GM18507 (cell line): ENCODE measurements at places on chromosomes 11 and 22.

DNA sequence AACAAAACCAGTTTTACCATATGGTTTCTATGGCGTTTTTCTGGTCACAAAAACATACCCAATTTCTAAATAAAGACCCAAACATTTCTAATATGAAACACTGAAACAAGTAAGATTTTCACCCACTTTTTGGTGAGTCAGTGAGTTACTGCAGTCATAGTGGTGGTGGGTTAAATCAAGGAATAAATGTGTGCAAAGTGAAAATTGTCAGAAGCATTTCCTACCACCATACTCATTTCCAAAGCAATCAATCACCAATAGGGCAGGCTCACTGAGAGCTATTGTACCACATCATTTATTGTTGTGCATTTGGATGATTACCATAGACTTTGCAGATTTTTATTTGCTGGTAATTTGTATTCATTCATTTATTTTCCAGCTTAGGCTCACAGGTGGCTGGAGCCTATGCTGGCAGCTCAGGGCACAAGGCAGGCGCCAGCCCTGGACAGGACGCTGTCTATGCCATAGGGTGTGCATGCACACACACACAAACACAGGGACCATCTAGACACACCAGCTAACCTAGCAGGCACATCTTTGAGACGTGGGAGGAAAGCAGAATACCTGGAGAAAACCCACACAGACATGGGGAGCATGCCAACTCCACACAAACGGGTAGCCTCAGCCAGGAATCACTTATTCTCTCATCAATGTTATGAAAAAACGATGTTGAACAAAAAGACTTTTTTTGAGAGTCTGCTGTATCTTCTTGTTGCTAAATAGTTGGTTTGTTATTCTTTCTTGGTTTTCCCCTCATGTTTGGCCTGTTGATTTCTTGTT is 5.1 kb downstream of the FAM118B start:
- no peak for DNase-seq

DNA sequence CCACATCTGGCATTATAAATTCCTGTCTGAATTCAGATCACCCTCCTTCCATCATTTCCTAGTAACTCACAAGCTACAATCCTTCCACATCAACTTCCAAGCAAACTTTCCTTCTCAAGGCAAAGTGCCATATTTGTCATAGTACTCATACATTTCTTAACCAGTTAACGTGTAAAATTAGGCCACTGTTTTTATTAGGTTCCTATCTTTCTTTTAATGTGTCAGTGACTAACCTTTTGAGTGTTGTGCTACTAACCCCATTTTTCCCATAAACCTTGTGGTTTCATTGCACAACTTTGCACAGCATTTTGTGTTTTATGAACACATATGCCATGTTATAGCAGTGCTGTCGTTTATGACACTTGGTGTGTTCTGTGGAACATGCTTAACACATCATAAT is 90.1 kb downstream of the KIF18A start:
- no peak for DNase-seq

GRCh38 chr11:38562562-38562961 is 1964.5 kb upstream of the RAG2 start:
- no peak for DNase-seq

- DNase-seq = no peak
Observed at GRCh38 chr11:46066335-46066734, 54.9 kb downstream of the PHF21A start.

DNA sequence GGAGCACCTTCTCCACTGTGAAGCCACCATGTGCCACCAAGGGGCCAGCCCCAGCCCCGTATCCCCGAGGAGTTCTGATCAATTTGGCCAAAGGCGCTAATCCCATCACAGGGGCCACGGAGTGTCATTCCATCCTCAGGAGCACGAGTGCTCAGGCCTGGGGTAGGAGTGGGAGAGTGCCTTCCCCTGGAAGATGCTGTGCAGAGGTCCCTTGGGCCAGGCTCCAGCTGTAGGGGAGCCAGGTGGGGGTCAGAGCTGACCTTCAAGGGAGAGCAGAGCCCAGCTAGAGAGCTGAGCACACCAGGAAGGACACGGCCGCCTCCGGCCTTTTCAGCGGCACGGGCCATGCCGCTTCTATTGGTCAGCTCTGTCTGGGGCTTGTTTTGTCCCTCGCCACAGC is 1459.9 kb downstream of the BRD1 start:
- DNase-seq = no peak

GRCh38 chr22:36863281-36863680 is 2.5 kb downstream of the NCF4 start:
- DNase-seq = no peak

DNA sequence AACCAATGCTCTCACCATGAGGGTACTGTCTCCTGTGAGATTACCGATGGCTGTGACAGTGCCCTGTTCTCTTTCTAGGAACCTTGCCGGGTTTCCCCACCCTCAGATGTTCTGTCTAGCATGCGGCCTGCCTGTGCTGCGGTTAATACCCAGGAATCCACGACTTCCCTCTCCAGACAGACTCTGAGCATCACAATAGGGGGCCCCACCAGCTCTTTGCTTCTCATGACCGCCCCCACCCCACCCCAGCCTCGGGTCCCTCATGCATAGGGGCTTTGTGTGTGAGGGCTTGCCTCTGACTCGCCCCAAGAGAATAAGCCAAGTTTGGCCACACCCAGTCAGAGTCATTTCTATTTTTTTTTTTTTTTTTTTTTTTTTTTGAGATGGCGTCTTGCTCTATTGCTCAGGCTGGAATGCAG is 10.3 kb downstream of the PARVG start:
- no peak for DNase-seq

DNA sequence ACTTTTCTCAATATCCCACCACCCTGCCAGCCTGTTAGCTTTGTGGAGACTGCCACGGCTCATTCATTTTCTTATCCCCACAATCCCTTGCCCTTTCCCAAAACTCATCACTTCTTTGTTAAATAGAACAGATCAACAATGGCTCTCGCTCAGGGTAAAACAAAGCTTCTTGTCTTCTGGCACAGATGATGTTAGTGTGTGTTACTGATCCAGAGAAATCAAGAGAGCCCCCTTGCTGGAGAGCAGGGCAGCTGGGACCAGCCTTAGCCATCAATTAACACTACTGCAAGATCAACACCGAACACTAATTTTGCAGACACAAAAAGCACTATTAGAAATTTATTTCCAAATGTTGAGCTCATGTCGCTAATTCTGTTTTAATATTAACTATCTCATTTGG is 420.9 kb downstream of the TENM4 start:
- DNase-seq = no peak

DNA sequence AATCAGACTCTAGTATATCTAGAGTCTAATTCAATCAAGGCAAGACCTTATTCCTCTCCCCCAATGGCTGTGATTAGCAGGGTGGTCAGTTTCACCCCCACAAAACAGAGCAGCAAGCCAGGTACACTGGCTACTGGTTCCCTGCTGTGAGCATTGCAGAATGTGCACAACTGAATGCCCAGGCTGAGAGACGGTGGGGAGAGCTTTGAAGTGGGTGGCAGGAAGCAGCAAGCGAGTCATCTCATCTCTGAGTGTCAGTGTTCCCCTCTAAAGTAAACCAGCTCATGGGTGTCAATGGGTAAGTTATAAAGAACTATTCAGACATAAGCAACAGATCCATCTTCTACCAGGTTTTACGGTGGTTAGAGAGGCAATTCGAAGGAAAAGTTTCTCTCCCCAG is 37.6 kb downstream of the GAB4 start:
- no peak for DNase-seq

DNA sequence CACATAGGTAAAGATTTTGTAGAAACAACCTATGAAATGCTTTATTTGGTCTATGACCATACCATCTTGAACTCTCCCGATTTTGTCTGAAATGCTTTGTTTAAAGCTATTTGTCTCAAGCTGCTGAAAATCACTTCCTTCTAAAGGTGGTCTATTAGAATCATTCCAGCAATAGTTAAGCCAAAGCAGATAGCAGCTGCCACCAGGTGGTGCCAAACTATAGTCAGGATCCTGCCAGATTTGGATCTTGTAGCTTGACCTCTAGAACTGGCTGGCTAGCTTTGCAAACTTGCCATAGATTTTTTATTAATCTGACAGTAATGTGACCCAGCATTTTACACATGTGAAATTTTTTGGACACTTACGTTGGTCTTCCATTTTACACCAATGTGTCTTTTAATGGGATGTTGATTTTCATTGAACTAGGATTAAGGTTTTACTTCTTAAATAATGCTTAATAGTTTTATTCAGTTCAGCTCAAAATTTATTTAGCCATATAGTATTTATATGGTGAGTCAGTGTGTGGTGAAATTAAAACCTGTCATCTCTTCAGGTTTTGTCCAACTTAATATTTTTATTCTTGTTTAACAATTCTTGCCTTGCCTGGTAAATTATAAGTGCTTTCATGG is 19.7 kb downstream of the CTR9 start:
- DNase-seq = no peak

GRCh38 chr11:9784602-9785315 is 120.9 kb downstream of the SWAP70 start:
- DNase-seq = no peak

- no peak for DNase-seq
Observed at GRCh38 chr11:12134236-12134585, 23.8 kb downstream of the MICAL2 start.

DNA sequence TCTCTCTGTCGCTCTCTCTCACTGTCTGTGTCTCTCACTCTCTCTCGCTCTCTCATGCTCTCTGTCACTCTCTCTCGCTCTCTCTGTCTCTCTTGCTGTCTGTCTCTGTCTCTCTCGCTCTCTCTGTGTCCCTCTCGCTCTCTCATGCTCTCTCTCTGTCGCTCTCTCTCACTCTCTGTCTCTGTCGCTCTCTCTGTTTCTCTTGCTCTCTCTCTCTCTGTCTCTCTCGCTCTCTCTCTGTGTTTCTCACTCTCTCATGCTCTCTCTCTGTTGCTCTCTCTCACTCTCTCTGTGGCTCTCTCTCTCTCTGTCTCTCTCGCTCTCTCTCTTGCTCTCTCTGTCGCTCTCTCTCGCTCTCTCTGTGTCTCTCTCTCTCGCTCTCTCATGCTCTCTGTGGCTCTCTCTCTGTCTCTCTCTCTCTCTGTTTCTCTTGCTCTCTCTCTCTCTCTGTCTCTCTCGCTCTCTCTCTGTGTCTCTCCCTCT is 33.2 kb upstream of the BRSK2 start:
- DNase-seq = no peak

GRCh38 chr11:131756479-131757110 is 386.2 kb downstream of the NTM start:
- DNase-seq = no peak

GRCh38 chr22:22034469-22035132 is 52.0 kb upstream of the TOP3B start:
- DNase-seq = no peak

- DNase-seq = no peak
Observed at GRCh38 chr22:48864748-48865147, 962.9 kb downstream of the BRD1 start.
